CD4-positive, alpha-beta T cell treated with Interferon gamma for 1 hour (primary cell): ENCODE measurements at places on chromosomes 13 and 19.

GRCh38 chr13:21079221-21079620 lies 17.8 kb upstream of the LATS2 start:
- DNase-seq = no peak

DNA sequence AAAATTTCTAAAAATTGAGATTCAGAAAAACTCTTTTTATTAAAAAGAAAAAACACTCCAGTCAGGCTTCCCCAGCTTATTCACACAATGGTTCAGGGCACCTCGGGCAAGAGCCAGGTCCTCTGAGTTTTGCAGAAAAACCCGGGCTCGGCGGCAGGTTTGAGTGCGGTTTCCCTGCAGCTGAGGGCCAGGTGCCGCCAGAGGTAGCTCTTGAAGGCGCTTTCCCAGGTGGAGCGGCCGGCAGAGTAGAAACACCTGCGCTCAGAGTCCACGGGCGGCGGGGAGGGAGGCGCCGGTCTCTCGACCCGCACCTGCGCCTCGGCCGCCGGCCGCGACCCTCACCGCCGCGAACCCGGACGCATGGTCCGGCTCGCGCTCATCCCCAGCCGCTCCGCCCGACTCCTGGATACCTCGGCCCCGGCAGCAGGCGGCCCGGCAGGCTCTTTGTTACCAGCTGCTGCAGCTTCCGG lies 444 bp downstream of the PROSER1 start:
- DNase-seq = peak; percentile 9

- DNase-seq = no peak
Measured at GRCh38 chr13:113359571-113359970, 4.4 kb downstream of the GRTP1 start.

DNA sequence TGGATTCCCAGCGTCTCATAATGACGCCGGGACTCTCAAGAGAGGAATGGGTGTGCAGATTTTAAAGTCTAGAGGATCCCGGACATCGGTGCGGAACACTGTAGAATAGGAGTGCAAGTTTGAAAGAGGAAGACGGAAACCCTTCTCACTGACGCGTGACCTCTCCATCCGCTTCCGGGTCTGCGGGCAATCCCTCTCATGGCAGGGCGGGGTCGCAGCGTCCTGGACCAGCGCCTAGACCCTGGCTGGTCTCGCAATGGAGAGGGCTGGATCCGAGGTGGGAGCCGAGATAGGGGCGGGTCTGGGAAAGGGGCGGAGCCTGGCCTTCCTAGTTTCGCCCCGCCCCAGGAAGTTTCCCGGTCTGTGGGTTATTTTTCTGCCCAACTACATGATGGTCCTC lies 4.6 kb upstream of the ZNF845 start:
- no peak for DNase-seq

GRCh38 chr19:36849701-36850558 lies 746 bp upstream of the ZNF345 start:
- peak; percentile 88 for DNase-seq

DNA sequence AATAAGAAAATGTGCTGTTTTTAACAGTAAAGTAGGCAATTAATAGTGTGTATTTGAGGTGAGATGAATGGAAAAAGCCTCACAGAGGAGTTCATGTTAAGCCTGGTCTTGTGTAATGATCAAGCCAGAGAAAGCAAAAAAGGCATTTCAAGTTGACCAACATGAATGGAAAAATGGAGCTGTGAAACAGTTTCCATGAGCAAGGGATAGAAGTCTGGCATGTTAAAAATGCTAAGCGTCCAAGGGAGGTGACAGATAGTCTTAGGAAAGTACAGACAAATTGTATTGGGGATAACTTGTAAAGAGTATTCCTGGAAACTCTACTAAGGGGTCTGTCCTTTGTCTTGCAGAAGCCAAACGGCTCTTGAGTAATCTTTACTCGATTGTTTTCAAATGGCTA lies 506.8 kb upstream of the ATXN8OS start:
- DNase-seq = no peak

- peak; percentile 70 for DNase-seq
Measured at GRCh38 chr13:20161275-20161950, 561 bp upstream of the GJA3 start.

DNA sequence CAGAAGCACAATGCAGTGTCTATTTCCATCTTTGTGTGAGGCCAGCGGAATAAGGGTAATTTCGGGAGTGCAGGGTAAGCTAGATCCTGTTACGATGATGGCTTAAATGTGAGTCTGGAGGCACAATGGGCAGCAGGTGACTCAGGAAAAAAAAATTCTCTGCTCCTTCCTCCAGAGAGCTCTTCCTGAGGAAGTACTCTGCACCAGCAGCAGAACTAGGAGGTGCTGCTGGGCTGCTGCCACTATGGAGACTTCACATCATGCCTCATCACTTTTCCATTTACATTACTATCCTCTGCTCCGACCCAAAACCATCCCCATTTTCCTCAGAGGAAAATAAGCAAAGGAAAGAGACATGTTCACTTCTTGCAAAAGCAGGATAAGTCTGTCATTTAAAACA lies 282.0 kb downstream of the DNAJC15 start:
- DNase-seq = no peak

DNA sequence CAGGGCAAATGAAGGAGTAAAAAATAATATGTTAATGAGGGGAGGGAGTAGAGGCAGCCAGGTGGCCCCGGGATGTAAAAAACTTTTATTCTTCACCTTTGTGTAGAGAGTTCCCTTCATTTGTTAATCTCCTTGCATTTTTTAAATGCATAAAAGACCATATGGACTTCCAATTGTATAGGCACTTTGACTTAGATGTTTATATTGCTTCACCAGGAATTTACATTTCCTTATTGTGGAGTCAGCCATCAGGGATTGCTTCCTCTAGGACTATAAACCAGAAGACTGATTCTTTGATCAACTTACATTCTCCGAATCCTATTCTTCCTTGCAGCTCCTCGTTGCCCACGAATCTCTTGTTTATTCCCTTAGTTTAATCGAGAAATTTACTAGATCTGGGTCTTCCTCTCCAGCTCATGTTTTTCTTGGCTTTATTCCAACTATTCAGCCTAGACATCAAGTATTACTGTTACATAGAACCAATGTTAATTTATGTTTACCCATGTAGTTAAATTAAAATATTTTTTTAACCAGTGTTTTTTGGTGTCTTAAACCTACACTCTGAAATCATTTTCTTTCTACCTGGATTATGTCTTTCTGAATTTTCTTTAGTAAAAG lies 1187.0 kb upstream of the SLC10A2 start:
- no peak for DNase-seq
